ENCODE measurements at places on chromosomes 7 and 10. TPM values are rescaled to one million over a fixed set of nuclear protein-coding genes. Genes with fewer than 3 reads are reported as not detected.

The PLEKHS1 gene
- not detected for total RNA-seq

The DCLRE1A gene
- total RNA-seq, result 12.2 TPM

The HTR7 gene
- total RNA-seq, result 0.14 TPM

The TEX36 gene
- not detected for total RNA-seq

The LRMDA gene
- not detected for total RNA-seq

The KNDC1 gene
- 0.36 TPM for total RNA-seq

The CCDC3 gene
- total RNA-seq, result not detected

The ZMYND11 gene
- total RNA-seq, result 52.8 TPM

The CCL24 gene
- total RNA-seq, result not detected

The AGR2 gene
- not detected for total RNA-seq

The CALML3 gene
- not detected for total RNA-seq

The NKX2-3 gene
- total RNA-seq, result not detected

The SH2D4B gene
- total RNA-seq, result 0.22 TPM

The MACC1 gene
- 0.44 TPM for total RNA-seq

The TUBB8 gene
- not detected for total RNA-seq

The ZNF783 gene
- 22.0 TPM for total RNA-seq

The ENTPD7 gene
- total RNA-seq, result 3.5 TPM

The NDUFB8 gene
- total RNA-seq, result 245 TPM

The GIMAP7 gene
- total RNA-seq, result 212 TPM

The OR6V1 gene
- total RNA-seq, result not detected

The INMT gene
- 0.37 TPM for total RNA-seq

The SPDYE2B gene
- total RNA-seq, result not detected

The NCF1 gene
- 4.4 TPM for total RNA-seq

The SP8 gene
- total RNA-seq, result not detected

The PRR15 gene
- not detected for total RNA-seq

The CELF2 gene
- total RNA-seq, result 168 TPM

The CDH23 gene
- total RNA-seq, result 5.3 TPM

The ZCWPW1 gene
- total RNA-seq, result 6.2 TPM

The CDC14C gene
- not detected for total RNA-seq

The TAC1 gene
- total RNA-seq, result not detected

The CC2D2B gene
- total RNA-seq, result 0.48 TPM

The ZSCAN21 gene
- total RNA-seq, result 10.1 TPM

The BMPER gene
- total RNA-seq, result not detected

The SGMS1 gene
- total RNA-seq, result 21.0 TPM

The AKR1D1 gene
- total RNA-seq, result not detected

The RABGEF1 gene
- 24.7 TPM for total RNA-seq

The PDK4 gene
- total RNA-seq, result 0.39 TPM

The PITX3 gene
- not detected for total RNA-seq

The AOC1 gene
- not detected for total RNA-seq

The CCL26 gene
- not detected for total RNA-seq

The FUOM gene
- total RNA-seq, result 17.3 TPM

The NKX1-2 gene
- not detected for total RNA-seq

The PCLO gene
- total RNA-seq, result not detected

The TRIM50 gene
- not detected for total RNA-seq

The SPDYE1 gene
- not detected for total RNA-seq

The CPA4 gene
- not detected for total RNA-seq

The ASAH2 gene
- 3.5 TPM for total RNA-seq

The PPP1R9A gene
- 0.06 TPM for total RNA-seq

The ICA1 gene
- total RNA-seq, result 2.4 TPM

The CYP17A1 gene
- not detected for total RNA-seq

The ADCYAP1R1 gene
- total RNA-seq, result not detected

The CCDC146 gene
- 10.8 TPM for total RNA-seq
